ENCODE measurements at places on chromosomes 4 and X.
A peak's percentile ranks its signal among the peaks of the same experiment; 100 is the strongest.

- no peaks in the 10 kb centered on the region for H3K27me3 ChIP-seq
- H3K36me3 ChIP-seq, result peaks cover 25% of the 10 kb centered on the region
- H3K27ac ChIP-seq, result peak overlapping the region; percentile 42
- H3K4me3 ChIP-seq, result no peak overlapping the region
- no peak for DNase-seq
- H3K4me1 ChIP-seq, result peaks cover 41% of the 10 kb centered on the region
Observed at GRCh38 chr4:71293705-71294104, 45.1 kb upstream of the SLC4A4 start.

- no peak for DNase-seq
- H3K36me3 ChIP-seq, result peaks cover 1% of the 10 kb centered on the region
- H3K4me3 ChIP-seq, result no peak overlapping the region
- H3K4me1 ChIP-seq, result no peaks in the 10 kb centered on the region
- no peak overlapping the region for H3K27ac ChIP-seq
Observed at GRCh38 chrX:129802863-129803262, 23.1 kb downstream of the SASH3 start.

DNA sequence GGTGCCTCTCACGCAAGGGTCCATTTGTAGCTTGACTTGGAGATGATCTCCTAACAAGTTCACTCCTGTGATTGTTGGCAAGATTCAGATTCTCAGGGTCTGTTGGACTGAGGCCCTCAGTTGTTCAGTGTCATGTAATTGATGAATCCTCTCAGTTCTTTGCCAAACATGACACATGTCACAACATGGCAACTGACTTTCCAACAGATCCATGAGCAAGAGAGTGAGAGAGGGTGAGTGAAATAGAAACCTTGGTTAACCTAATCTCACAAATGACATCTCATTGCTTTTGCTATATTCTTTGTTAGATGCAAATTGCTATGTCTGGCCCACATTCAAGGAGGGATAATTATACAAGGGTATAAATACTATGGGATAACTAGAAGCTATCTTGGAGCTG, 231.0 kb upstream of the PCDH10 start:
- H3K4me1 ChIP-seq, result no peaks in the 10 kb centered on the region
- H3K4me3 ChIP-seq, result no peak overlapping the region
- H3K27me3 ChIP-seq, result no peaks in the 10 kb centered on the region
- no peak for DNase-seq
- no peaks in the 10 kb centered on the region for H3K36me3 ChIP-seq

- H3K4me3 ChIP-seq, result no peak overlapping the region
- no peaks in the 10 kb centered on the region for H3K36me3 ChIP-seq
- no peak overlapping the region for H3K27ac ChIP-seq
- DNase-seq, result no peak
Observed at GRCh38 chr4:55609393-55609866, 17.4 kb upstream of the PDCL2 start.

DNA sequence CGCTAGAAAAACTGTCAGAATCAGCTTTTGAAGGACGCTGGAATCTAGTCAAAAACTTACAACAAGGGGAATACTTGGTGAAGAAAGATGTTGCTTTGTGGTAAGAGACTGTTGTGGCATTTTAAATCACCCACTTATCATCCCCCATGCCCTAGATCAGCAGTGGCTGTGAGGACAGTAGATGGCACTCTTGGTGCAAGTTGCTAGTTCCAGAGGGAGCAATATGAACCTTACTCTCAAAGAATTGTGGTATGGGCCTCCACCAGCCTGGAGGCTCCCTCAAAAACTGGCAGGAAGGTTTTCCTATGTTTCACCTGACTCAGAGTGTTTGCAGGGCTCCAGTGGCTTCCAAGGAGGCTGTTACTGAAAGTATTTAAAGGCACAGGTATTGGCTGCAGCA, 37.7 kb upstream of the SLC16A2 start:
- no peak overlapping the region for H3K4me3 ChIP-seq
- no peaks in the 10 kb centered on the region for H3K27me3 ChIP-seq
- H3K27ac ChIP-seq, result no peak overlapping the region
- no peaks in the 10 kb centered on the region for H3K4me1 ChIP-seq
- no peak for DNase-seq

DNA sequence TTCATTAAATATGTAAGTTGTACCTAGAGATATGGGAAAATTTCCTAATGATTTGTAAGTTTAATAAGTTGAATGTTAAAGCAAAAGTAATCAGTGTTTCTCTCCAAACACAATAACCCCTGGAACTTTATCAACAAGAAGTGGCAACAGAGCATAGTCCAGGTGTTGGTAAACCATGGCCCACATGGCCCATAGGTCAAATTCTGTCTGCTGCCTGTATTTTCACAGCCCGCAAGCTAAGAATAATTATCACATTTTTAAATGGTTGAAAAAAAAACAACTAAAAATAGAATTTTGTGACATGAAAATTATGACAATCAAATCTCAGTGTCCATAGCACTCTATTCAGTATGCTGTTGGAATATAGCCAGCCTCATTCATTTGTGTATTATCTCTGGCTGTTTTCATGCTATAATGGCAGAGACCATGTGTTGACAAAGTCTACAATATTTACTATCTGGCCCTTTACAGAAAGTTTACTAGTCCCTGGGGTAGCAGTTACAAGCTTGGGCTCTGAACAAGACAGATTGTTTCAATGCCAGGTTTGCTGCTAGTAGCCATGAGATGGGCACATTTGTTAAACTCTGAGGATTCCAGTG, 395.8 kb downstream of the GASK1B start:
- no peak overlapping the region for H3K27ac ChIP-seq
- DNase-seq, result no peak
- no peaks in the 10 kb centered on the region for H3K36me3 ChIP-seq
- peaks cover 8% of the 10 kb centered on the region for H3K4me1 ChIP-seq
- H3K4me3 ChIP-seq, result no peak overlapping the region

DNA sequence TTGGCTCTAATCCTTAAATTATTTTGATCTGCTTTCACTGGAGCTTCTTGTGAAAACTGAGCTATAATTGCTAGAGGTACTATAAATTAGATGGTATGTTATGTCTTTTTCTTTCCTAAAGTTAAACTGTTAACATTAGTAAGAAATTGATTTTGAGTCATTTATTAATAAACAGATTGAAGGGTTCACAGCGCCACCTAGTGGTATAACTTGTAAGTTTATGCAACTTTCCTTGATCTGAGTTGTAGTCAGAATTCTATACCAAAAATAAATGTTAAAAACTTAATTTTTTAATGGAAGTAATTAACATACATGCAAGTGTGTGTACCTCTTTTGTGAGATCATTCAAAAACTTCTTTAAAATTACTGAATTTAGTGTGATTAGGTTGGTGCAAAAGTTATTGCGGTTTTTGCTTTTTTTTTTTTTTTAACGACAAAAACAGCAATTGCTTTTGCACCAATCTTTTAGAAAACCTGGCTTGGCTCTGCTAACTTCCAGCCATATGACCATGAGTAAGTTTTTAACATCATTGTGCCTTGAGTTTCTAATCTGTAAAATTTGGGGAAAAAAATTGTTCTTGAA, 151.5 kb downstream of the CENPC start:
- no peak overlapping the region for H3K4me3 ChIP-seq
- H3K36me3 ChIP-seq, result no peaks in the 10 kb centered on the region
- H3K27me3 ChIP-seq, result no peaks in the 10 kb centered on the region
- no peak for DNase-seq
- no peak overlapping the region for H3K27ac ChIP-seq

DNA sequence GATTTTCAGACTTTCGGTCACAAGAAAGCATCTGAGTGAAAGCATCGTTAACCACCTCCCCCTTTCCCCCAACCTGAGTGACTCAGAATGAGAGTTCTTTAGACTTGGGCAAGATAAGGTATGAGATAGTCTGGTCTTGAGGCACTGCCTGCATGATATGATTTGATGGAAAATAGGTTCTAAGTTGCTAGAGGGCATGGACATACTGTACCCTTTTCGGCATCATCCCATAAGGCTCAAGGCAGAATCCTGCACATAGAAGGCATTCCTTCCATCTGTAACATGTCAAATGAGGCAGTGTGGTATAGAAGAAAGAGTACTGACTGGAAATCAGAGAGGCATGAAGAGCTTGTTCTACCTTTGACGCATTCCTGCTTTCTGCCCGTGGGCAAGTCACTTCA, 16.8 kb upstream of the AMOT start:
- peaks cover 33% of the 10 kb centered on the region for H3K4me1 ChIP-seq
- H3K27me3 ChIP-seq, result no peaks in the 10 kb centered on the region
- no peak for DNase-seq
- H3K36me3 ChIP-seq, result peaks cover 3% of the 10 kb centered on the region

Measured in progenitor cell of endocrine pancreas (in vitro differentiated cells).